HCEC 1CT (cell line): ENCODE measurements at places on chromosomes 2 and 18.

DNA sequence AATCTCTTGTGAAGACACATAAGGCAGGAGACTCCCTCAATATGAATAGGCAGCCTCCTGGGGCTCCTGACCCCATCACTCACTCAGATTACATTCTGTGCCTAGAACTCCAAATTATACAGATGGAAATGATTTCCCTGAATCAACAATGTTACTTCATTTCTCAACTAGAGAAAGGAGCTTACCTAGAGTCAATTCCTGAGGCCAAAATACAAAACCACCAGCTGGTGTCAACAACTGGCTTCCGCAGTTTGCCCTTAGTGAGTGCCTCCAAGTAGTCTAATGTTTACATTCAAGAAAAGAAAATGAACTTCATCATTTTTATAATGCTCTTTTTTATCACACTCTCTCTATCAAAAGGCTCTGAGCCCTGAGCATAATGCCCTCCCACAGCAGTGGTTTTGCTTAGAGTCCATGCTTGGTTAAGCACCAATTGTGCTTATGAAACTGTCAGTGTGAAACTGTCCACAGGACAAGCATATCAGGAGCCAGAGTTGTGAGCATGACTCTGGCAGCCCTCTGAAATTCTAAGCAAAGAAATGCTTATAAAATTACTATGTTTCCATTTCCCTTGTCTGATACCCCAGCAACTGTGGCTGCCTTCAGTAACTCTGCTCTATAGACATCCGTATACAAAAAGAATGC is 305.7 kb upstream of the PKDCC start:
- no peak for DNase-seq

DNA sequence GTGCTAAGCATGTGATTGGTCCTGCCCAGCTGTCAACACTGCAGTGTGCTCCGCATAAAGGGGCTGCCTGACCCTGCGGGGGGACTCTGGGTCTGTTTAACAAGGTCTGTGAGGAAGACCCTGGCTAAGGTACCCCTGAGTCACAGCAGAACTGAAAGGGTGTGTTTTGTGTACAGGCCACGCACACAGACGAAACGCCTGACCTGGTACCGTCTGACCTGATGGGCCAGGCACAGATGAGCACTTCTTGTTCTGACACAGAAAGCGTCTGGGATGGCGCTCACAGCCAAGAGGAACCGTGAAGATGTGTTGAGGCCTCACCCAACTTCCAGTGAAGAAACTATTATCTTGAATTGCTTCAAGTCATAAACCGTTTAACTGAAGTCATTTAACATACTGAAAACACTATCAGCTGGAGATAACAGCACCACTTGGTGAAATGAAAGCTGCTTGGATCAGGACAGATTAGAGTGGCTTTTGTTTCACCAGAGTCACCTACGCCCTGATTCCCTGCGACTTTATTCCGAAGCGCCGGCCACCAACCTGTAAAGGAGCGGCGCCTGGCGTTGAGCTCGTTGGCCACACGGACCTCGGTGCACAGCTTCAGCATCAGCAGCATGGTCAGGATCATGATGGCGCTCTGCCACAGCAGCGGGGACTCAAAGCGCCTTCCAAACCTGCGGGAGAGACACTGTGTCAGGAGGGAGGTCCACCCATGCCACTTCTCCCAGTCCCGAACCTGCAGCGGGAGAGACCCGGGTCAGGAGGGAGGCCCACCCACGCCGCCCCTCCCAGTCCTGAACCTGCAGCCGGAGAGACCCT is 8.5 kb downstream of the SLC66A2 start:
- DNase-seq = no peak

GRCh38 chr18:61360404-61361383 is 27.5 kb downstream of the CDH20 start:
- DNase-seq = no peak

DNA sequence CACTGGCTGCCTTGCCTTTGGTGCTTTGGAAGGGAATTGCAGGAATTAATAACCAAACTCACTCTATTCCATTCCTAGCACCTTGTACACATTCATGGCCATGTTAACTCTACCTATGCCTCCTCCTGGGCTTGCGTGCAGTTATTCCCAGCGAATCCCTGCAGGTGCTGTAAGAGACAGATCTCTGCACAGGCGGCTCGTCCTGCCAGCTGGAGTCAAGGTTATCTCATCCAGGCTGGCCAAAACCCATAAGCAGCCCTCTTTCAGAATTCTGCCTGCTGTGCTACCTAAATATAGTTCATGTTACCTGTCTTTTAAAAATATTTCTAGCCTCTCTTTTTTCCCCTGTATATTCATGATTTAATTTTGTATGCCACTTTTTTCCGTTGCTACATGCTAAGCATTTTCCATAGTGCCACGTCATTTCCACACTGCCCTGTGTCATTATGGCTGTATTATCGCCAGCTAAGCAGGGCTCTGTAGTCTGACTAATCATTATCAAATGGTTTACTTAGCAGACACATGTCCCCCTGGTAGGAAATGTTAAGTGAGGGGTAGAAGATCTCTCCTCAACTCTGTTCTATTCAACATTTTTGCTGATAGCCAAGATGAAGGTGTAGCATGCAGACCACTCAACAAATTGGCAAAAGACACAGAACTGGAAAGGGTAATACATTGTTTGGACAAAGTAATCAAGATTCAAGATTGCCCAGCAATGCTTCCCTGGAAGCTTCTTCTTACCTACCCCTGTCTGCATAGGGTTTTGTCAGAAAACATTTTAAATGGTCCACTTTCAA is 79.7 kb upstream of the TAF1B start:
- DNase-seq = no peak

DNA sequence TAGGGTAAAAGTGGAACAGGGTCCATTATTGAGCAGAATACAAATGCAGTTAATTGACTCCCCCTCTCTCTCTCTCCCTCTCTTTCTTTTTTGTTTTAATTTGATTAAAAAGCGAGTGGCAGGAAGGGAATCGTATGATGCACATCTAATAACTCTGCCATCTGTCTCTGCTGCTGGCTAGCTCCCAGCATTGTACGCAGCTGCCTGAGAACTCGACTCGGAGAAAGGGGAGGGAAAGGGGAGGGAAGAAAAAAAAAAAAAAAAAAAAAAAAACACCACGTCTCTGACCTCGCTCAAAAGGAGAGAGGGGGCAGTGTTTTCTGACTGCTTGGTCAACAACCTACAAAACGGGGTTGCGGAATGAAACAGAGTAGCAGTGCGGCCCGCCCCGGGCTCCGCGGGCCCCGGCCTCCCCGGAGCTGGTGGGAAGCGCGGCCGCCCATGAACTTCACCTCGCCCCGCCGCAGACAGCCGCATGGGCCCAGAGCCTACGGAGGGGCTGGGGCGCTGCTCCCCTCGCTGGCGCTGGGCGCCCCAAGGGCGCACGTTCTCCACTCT is 265.7 kb downstream of the TCF4 start:
- peak; percentile 91 for DNase-seq

DNA sequence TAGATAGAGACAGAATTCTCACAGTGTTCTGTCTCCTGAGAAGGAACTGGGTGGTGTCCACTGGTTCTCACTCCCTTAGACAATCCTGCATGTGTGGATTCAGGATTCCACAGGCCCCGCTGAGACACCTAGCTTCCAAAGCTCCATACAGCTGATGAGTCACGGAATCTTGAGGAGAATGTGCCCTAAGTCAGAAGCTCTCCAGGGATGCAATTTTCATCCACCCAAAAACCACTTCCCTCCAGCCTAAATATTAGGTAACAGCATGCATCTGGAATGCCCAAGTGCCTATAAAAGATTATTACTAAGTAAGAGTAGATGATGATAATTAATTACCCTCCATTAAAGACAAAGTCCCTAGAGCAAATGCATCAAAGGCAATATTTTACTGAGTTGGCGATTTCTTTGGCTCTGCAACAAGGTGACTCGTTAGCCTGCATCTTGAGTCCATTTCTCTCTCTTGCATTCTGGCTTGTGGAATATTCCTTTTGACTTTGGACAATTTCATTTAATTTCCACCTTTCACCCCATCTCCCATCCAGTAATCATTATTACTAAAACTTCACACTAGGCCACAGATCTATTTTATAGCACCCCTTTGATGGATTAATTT is 475.1 kb downstream of the TNS1 start:
- DNase-seq = no peak

DNA sequence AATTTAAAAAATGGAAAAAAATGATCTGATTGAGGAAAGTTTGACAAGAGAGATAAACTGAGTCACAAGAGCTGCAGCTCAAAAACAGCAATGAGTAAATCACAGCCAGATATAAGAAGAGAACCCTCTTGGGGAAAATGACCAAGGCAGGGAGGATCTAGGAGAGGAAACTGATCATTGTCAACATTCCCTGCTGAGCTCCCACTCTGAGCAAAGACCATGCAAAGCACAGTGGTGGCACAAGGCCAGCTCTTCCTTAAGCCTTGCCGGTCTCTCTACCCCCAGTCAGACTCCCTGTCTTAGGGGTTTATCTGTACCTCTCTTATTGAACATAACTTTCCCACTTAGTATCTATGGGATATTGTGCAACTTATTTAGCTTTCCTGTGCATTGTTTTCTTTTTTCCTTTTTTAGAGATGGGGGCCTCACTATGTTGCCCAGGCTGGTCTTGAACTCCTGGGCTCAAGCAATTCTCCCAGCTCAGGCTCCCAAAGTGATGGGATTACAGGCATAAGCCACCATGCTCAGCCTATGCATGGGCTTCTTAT is 54.0 kb upstream of the PPP1CB start:
- DNase-seq = no peak

DNA sequence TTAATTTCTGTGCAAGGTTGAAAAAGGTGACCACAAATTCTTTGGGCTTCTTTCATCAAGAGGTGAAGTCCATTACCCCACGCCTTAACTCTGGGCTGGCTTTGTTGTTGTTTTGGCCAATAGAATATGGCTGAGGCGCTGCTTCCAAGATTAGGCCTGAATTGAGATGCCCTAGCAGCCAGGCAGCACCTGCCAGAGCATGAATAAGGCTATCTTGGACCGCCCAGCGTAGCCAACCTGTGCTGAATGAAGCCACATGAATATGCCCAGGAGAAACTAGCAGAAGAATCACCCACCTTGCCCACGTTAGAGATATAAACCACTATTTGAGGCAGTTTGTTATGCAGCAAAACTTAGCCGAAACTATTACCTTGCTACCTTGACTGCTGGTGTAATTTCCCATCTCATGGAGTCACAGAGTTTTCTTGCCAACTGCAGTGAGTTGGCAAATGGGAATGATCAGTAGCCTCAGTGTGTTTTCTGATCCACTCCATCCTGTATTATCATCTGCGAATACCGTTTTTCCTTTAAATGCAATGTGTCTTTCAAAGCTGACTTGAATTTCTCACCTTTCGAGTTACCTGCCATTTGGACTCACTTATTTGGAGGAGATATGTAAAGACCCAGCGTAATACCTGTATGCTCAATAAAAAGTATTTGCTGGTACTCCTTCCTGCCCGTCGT is 679 bp downstream of the TSGA10 start:
- DNase-seq = no peak

- DNase-seq = peak; percentile 67
Observed at GRCh38 chr2:229270551-229271410, at the start of gene PID1. Gene PID1 (minus strand): TSS chr2:229271287. CDS start chr2:229271043, 244 bp downstream.

GRCh38 chr2:59196491-59196890 is 955.4 kb upstream of the FANCL start:
- DNase-seq = no peak

- DNase-seq = no peak
Observed at GRCh38 chr2:216349366-216349765, 22.9 kb downstream of the MARCHF4 start.
